ENCODE measurements at places on chromosomes 5 and 9.

DNA sequence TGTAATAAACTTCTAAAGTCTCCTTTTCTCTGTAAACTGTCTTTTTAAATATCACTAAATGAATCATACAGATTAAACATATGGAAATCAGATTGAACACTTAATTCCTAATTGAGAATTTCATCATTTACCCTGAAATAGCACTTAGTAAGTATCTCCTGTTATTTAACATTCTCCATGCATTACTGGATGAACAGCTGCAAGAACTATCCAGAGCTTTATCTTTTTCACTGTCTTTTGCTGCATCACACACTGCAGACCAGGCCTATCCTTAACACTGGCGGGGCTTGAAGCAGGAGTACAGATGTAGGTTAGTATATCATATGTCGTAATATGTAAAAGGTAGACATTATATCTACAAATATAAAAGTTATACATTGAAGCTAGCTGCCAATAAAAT is 108.7 kb upstream of the EFNA5 start:
- no peak for DNase-seq

GRCh38 chr5:17228821-17229291 is 11.4 kb downstream of the BASP1 start:
- DNase-seq: no peak

GRCh38 chr5:71475788-71476384 is 20.4 kb downstream of the BDP1 start:
- no peak for DNase-seq

GRCh38 chr9:129202613-129203555 is 24.8 kb upstream of the IER5L start:
- peak; percentile 72 for DNase-seq

GRCh38 chr5:44774279-44774880 is 34.4 kb upstream of the MRPS30 start:
- no peak for DNase-seq

- peak; percentile 28 for DNase-seq
These were observed 29.9 kb downstream of the CPEB4 start for GRCh38 chr5:173917788-173918786.

DNA sequence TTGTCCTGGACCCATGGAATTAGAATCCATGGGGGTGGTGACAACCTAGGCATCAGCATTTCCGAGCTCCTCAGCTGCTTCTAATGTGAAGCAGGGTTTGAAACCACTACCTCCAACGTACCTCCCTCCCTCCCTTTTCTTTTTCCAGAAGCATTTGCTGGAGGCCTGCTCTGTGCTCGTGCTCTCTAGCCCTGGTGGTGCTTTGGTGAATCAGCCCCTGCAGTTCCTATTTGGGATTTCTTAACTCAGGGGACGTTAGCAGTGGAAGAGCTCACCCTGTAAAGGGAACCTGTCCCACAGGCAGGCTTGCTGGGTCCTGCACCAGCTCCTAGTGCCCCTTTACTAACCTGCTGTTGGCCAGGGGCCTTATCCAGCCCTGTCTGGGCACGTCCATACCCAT is 55.0 kb downstream of the NSG2 start:
- DNase-seq: no peak

DNA sequence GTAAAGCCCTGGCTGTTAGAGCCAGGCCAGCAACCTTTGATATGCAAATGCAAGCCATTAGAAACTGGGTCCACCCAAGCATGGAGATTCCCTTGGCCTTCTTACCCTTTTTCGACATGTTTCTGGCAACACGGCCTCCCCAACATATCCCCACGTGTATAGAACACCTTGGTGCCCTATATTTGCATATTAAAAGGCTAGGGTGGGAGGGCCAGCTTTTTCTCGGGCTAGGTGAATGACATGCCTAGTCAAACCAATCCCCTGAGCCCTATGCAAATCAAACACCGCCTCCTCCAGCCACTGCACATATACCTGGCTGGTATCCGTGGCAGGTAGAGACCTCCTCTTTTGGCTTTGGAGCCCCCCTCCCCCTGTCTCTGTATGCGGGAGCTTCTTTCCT is 55.6 kb upstream of the ZFR start:
- DNase-seq: no peak

DNA sequence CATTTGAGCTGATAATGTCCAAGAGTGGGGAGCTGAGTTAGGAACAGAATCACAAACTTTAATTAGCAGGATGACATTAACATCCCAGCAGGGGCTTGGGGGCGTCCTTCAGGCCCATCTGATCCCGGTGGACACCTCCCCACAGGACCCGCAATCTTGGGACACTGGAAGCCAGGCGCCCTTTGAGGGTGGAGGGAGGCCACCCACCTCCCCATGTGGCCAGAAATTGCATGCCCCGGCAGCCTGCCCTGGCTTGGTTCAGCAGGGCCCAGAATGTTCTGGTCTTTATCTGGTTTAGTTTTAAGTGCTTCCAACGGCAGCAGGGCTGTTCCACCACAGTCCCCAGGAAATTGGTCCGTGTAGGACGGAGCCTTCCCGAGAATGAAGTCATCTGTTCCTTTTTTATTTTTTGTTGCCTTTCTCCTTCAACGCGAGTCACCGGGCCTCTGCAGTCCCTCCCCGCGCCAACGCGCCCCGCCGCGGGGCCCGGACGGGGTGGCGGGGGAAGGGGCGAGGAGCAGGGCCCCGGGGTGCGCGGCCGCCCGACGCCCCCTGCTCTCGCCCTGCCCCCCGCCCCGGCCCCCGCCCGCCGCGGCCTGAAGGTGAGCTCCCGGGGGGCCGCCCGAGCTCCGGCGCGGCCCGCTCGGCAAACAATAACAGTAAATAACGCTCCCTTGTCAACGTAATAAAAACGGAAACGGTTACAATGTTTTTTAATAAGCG is 207.9 kb downstream of the C9orf50 start:
- peak; percentile 34 for DNase-seq

DNA sequence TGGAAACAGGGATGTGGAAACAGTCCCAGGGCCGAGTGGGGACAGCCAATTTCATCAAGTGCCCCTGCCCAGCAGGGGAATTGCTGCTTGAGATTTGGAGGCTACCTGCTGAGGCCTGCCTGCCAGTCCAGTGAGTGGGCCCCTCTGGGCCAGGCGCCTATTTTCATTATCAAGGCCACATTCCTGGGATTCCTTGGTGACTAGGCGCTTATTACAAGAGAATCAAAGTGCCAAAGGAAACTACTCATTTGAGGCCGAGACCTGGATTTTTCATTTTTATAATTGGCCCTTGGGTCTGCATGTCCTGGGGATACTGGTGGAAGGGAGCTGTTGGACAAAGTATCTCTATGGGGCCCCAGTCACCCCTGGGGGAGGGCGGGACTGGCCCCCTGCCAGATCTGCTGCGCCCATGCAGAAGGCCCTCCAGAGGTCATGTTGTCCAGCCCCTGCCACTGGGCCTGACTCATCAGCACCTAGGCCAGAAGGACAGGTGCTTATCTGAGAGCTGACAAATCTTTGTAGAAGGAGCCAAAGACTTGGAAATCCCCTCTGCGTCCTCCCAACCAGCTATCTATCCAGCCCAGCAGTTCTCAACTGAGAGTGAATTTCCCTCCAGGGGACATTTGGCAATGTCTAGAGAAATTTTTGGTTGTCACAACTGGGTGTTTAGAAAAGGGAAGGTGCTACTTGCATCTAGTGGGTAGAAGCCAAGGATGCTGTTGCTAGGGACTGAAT is 45.6 kb downstream of the FOXI1 start:
- DNase-seq: no peak

- no peak for DNase-seq
These were observed 5.7 kb upstream of the STING1 start for GRCh38 chr5:139488260-139488659.

- no peak for DNase-seq
These were observed 25.8 kb downstream of the FPGS start for GRCh38 chr9:127828262-127829031.

DNA sequence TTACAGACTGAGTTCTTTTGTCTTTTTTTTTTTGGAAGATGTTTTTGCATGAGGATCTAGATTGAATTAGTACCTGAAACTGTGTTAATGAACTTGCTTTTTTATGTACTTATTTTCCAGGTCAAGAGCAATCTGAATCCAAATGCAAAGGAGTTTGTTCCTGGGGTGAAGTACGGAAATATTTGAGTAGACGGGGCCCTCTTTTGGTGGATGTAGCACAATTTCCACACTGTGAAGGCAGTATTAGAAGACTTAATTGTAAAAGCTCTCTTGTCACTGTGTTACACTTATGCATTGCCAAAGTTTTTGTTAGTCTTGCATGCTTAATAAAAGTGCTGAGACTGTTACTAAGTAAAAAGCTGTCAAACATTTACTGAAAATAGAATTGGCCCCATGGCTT is 14.5 kb downstream of the SLC23A1 start:
- DNase-seq: no peak

- DNase-seq: peak; percentile 24
These were observed 5.6 kb upstream of the GZMA start for GRCh38 chr5:55096861-55097260.

- DNase-seq: no peak
These were observed 156.6 kb downstream of the AOPEP start for GRCh38 chr9:94882966-94883641.

DNA sequence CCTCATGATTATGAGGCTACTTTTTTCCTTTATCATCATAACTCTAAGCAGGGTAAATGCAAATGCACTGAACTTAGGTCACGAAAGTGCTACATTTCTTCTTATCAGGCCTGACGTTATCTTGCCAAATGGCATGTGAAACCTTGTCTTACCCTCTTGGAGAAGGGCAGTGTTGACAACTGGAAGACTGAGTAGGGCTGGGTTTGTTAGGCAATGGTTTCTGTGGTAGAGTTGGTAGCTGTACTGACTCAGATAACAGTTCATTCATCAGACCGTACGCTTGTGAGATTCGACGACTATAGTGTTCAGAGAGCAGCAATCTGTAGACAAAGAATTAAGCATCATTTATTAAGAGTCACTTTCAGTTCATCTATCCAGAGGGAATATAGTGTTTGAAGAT is 127.7 kb downstream of the CPLANE1 start:
- no peak for DNase-seq

GRCh38 chr5:134877159-134877558 is 3.0 kb downstream of the TXNDC15 start:
- DNase-seq: no peak

- DNase-seq: no peak
These were observed 68.7 kb downstream of the PLPPR1 start for GRCh38 chr9:101097210-101097609.
